Osteocyte (in vitro differentiated cells): ENCODE measurements at places on chromosomes 16 and 17. TPM values are rescaled to one million over a fixed set of nuclear protein-coding genes. Genes with fewer than 3 reads are reported as not detected.

GRCh38 chr17:52227926-52228325, 69.4 kb upstream of the CA10 start:
- no peaks in the 10 kb centered on the region for H3K4me1 ChIP-seq
- no peak overlapping the region for H3K4me3 ChIP-seq
- H3K27me3 ChIP-seq, result no peaks in the 10 kb centered on the region
- H3K27ac ChIP-seq, result no peak overlapping the region

- H3K27ac ChIP-seq, result no peak overlapping the region
- no peaks in the 10 kb centered on the region for H3K36me3 ChIP-seq
- no peak overlapping the region for H3K4me3 ChIP-seq
Measured at GRCh38 chr17:39606434-39607056, 1.2 kb downstream of the NEUROD2 start.

DNA sequence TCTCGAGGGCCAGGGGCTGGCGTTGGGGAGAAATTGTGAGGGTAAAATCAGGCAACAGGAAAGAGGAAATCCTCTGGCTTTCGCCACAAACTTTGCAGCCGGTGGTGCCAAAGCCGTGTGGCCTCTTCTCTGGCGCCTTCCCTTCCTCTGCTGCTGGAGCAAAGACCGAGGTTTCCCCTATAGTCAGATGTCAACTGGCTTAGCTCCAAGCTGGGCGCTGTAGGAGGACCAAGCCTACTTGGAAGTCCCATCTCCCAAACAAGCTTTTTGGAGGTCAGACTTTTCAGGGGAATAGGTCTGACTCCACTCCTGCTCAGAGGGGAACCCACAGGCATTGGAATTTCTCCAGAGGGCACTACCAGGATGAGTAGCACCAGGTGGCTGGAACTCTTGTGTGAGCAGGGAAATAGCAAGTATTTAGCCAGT, 5.0 kb downstream of the IGFBP4 start:
- no peaks in the 10 kb centered on the region for H3K27me3 ChIP-seq
- peaks cover 52% of the 10 kb centered on the region for H3K36me3 ChIP-seq
- peaks cover 70% of the 10 kb centered on the region for H3K4me1 ChIP-seq
- H3K27ac ChIP-seq, result peak overlapping the region; percentile 72
- no peak for DNase-seq

The HES7 gene
- 2.0 and 2.3 TPM in 2 replicates for total RNA-seq

DNA sequence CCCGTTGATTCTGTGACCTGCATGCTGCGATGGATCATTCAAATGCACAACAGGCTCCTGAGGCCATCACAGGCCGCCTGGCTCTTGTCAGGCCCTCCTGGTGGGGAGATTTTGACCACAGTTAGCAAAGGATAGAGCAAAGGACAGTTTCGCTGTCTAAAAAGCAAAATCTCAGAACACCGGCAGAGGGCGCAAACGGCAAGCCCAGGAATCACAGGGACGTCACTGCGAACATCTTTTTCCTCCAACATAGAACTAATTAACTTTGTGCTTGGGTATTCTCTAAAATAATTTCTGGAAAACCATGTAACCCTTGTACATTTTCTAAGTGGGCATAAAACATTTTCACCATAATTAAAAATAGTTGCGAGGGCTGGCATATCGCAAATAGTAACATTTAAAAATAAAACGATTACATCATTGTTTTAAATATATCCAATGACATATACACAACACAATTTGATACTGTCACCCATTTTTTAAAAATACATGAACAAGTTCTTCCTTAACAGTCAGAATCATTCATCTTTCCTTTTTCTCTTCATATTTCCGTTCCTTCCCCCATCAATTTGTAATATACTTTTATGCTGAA, 19.7 kb upstream of the SLC47A1 start:
- H3K4me1 ChIP-seq, result peaks cover 5% of the 10 kb centered on the region
- DNase-seq, result no peak
- no peaks in the 10 kb centered on the region for H3K27me3 ChIP-seq

- H3K27me3 ChIP-seq, result peaks cover 3% of the 10 kb centered on the region
- H3K4me3 ChIP-seq, result no peak overlapping the region
- peaks cover 9% of the 10 kb centered on the region for H3K4me1 ChIP-seq
- H3K27ac ChIP-seq, result no peak overlapping the region
Measured at GRCh38 chr16:89619840-89620239, 6.4 kb downstream of the DPEP1 start.

The NUP85 gene
- total RNA-seq, result 58.1 and 61.1 TPM in 2 replicates

- H3K27ac ChIP-seq, result no peak overlapping the region
- no peaks in the 10 kb centered on the region for H3K4me1 ChIP-seq
- no peaks in the 10 kb centered on the region for H3K36me3 ChIP-seq
- DNase-seq, result no peak
Measured at GRCh38 chr17:77681861-77682260, 276.6 kb upstream of the TNRC6C start.

The CACNG5 gene
- not detected in 2 replicates for total RNA-seq

- no peak overlapping the region for H3K4me3 ChIP-seq
- no peaks in the 10 kb centered on the region for H3K4me1 ChIP-seq
- H3K27ac ChIP-seq, result no peak overlapping the region
- DNase-seq, result no peak
- no peaks in the 10 kb centered on the region for H3K36me3 ChIP-seq
Measured at GRCh38 chr16:13307255-13307654, 405.9 kb downstream of the SHISA9 start.

- peaks cover 26% of the 10 kb centered on the region for H3K4me1 ChIP-seq
- DNase-seq, result no peak
- no peaks in the 10 kb centered on the region for H3K36me3 ChIP-seq
- peak overlapping the region; percentile 94 for H3K27ac ChIP-seq
- H3K4me3 ChIP-seq, result peak overlapping the region; percentile 97
Measured at GRCh38 chr16:31071861-31072260, 2.2 kb downstream of the ZNF668 start.

The SERPINF2 gene
- total RNA-seq, result 0.38 and 0.50 TPM in 2 replicates

GRCh38 chr17:17874478-17874877, 37.7 kb upstream of the SREBF1 start:
- no peak for DNase-seq
- no peak overlapping the region for H3K27ac ChIP-seq
- H3K4me3 ChIP-seq, result no peak overlapping the region

DNA sequence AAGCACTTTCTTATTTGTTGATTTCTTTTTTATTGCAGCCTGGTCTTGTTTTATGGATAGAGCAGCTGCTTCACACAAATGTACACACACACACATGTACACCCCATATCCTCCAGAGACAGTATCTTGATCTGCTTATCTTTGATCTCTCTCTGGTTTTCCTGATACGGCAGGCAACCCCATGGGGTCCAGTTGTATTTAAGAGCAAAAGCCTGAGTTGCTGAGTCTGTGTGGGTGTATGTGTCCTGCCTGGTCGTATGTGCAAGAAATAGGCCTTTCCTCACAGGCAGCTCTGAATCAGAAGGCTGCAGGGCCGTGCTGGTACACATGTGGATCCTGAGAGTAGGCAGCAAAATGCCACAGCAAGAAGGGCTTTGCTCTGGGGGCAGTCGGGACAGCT, 14.6 kb upstream of the LGALS9 start:
- no peaks in the 10 kb centered on the region for H3K27me3 ChIP-seq
- DNase-seq, result no peak
- H3K4me1 ChIP-seq, result no peaks in the 10 kb centered on the region

DNA sequence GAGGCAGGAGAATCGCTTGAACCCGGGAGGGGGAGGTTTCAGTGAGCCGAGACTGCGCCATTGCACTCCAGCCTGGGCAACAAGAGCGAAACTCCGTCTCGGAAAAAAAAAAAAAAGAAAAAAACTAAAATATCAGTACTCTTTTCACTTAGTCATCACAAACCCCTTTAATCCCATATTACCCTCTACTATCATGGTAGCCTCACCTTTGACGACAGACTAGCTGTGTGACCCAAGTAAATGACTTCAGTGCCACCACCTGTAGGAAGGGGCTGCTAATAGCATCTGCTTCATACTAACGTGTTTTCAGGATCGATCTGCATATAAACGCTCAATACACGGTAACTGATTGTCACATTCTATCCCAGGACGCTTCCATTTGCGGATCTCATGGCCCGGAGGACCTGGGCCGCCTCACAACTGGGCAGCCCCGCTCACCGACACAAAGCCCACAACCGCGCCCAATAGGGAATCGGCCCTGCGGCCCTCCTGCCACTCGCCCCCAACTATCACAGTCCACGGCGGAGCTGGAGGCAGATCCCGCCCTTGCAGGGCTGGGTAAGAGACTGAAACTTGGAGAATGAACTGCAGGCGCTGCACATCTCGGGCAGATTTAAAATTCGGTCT, 1.1 kb upstream of the ZNF263 start:
- peaks cover 21% of the 10 kb centered on the region for H3K4me1 ChIP-seq
- peaks cover 3% of the 10 kb centered on the region for H3K27me3 ChIP-seq
- H3K27ac ChIP-seq, result peak overlapping the region; percentile 100
- peaks cover 20% of the 10 kb centered on the region for H3K36me3 ChIP-seq
- H3K4me3 ChIP-seq, result peak overlapping the region; percentile 94

DNA sequence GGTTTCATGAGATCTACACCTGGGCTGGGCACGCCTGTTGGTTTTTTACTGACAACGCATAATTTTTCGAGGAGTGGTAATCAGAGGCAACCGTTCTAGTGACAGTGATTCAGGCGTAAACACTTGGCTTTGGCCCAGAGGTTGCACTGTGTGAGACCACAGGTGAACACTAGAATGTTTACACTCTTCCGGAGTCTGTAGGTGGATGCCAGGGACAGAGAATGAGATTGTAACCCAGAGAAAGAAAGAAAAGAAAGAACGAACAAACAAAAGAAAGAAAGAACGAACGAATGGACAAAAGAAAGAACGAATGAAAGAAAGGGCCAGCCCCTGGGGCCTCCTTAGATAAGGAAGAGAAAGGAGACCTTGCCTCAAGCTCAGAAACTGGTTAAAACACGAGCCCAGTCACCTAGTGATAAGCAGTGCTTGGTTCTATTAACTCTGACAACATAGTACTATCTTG, 113.2 kb downstream of the PRKCB start:
- H3K27me3 ChIP-seq, result no peaks in the 10 kb centered on the region
- no peaks in the 10 kb centered on the region for H3K4me1 ChIP-seq
- no peak overlapping the region for H3K27ac ChIP-seq
- H3K4me3 ChIP-seq, result no peak overlapping the region

The EPOP gene
- total RNA-seq, result 1.0 TPM in 2 replicates

- H3K4me1 ChIP-seq, result no peaks in the 10 kb centered on the region
- peaks cover 3% of the 10 kb centered on the region for H3K27me3 ChIP-seq
- no peak for DNase-seq
- no peak overlapping the region for H3K27ac ChIP-seq
Measured at GRCh38 chr16:19382084-19382801, 35.4 kb upstream of the TMC5 start.

The MYCBPAP gene
- 0.46 and 0.81 TPM in 2 replicates for total RNA-seq

GRCh38 chr16:2472885-2473445, 1.9 kb downstream of the NTN3 start:
- H3K4me3 ChIP-seq, result peak overlapping the region; percentile 65
- DNase-seq, result no peak
- no peaks in the 10 kb centered on the region for H3K36me3 ChIP-seq
- H3K27me3 ChIP-seq, result no peaks in the 10 kb centered on the region
- H3K4me1 ChIP-seq, result peaks cover 45% of the 10 kb centered on the region

The PRAC2 gene
- not detected in 2 replicates for total RNA-seq

The KREMEN2 gene
- total RNA-seq, result not detected in 2 replicates

DNA sequence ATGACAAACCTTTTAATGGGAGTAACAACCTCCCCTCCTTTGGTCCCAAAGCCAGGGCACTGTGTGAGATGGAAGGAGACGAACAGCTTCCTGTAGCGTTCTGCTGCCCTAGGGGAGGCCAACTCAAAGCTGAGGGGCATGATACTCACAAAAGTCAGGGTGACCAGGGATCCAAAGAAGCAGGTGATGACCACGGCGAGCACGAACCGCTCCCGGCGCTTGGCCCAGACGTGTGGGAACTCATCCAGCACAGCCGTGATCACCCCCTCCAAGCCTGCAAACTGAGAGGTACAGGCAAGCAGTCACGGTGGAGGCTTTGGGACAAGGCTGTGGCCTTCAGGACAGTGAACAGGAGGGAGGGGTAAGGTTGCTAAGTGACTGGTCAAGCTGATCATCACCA, 25.1 kb downstream of the SLC6A4 start:
- H3K27me3 ChIP-seq, result peaks cover 9% of the 10 kb centered on the region
- no peaks in the 10 kb centered on the region for H3K36me3 ChIP-seq
- DNase-seq, result no peak
- no peak overlapping the region for H3K4me3 ChIP-seq
- H3K27ac ChIP-seq, result no peak overlapping the region
- H3K4me1 ChIP-seq, result no peaks in the 10 kb centered on the region

DNA sequence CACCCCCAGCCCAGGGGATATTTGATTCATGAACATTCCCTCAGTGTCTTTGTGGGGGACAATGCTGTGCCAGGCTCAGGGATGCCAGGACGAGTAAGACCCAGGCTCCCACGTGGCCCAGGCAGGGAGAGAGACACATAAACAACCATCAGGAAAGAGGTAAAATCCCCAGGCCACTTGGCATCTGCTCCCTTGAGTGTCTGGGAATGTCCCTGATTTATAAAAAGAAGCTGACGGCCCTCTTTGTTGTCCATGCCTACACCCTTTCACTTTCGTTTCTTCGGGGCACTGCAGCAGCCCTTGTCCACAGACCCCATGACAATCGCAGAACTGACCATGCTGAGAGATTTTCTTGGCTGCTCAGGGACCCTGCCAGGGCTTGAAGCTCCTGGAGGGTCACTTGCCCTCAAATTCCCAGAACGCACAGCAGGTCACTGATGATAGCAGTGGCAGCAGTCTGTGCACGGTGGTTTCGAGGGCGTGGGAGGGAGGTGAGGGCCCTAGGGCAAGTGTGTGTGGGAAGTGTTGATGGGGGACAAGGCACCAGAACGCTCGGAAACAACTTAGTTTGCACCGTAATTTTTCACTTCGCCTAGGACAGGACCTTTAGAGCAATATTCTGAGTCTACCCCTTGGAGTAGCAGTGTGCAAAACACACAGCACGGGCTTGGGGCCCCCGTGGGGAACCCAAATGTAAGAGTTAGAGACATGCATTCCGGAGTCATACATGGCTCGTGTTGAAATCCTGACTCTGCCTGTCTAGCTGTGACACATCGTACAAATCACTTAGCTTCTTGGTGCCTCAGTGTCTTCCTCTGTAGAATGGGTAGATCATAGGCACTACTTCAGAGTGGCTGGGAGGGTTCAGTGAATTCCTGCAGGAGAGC, 4.7 kb downstream of the NOD2 start:
- H3K27ac ChIP-seq, result peak overlapping the region; percentile 74
- H3K4me3 ChIP-seq, result peak overlapping the region; percentile 58
- H3K27me3 ChIP-seq, result peaks cover 17% of the 10 kb centered on the region
- no peak for DNase-seq
- no peaks in the 10 kb centered on the region for H3K36me3 ChIP-seq
- peaks cover 15% of the 10 kb centered on the region for H3K4me1 ChIP-seq
